ENCODE measurements at places on chromosomes 6 and 20.

- DNase-seq, result no peak
Observed at GRCh38 chr6:156010-156409, 136.3 kb upstream of the DUSP22 start.

GRCh38 chr6:25481267-25481666 lies 170.7 kb upstream of the SCGN start:
- no peak for DNase-seq

GRCh38 chr6:37492236-37492972 lies 7.3 kb downstream of the CCDC167 start:
- no peak for DNase-seq

DNA sequence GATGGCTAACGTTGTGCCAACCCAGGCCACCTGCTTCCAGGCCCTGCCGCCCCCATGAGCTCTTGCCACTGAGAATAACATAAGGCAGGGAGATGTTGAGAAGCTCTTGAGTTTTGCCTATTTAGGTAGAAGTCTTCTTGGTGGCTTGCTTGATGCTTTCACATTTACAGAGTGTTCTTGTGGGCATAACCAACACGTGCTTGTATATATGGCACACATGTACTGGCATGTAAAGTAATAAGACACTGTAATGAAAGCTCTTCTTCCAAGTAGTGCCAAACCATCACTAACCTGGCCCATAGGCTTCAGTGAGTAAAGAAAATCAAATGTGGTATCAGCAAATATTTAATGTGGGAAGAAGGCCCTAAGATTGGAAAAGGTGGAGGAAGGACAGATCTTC lies 146.9 kb upstream of the CITED2 start:
- no peak for DNase-seq

DNA sequence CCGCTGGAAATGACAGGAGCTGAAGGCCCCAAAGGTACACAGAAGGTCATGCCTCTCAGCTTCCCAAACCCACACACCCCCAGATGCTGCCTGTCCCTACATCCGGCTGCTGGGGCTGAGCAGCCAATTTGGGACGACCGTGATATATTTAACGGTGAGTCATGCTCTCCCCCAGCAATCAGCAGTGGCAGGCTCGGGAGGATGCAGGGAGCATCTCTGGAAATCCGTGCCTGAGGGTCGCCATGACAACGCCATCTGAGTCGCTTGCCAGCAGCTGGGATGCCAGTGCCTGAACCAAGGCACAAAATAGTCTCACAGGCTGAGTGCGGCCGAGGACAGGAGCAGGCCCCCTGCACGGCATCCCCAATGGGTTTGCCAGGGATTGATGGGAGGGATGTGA lies 57.9 kb downstream of the KCNB1 start:
- no peak for DNase-seq

DNA sequence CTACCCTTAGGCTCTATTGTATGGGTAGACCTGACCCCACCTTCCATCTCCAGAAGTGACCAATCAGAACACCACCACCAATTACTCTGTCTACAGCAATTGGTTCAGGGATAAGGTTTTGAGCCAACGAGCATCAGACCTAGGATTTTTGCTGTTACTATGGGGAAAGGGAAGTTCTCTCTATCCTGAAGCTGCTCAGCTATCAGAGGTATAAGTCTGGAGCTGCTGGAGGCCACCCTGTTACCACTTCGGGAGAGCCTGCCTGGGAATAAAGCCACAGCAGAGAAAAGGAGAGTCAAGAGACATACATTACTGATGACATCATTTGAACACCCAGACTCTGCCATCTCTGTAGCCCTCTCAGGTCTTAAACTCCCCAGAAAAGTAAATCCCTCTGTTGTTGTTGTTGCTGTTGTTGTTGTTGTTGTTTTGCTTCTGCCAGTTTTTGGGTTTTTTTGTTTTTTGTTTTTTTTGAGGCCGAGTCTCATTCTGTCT lies 94.5 kb downstream of the PREX1 start:
- DNase-seq, result no peak

DNA sequence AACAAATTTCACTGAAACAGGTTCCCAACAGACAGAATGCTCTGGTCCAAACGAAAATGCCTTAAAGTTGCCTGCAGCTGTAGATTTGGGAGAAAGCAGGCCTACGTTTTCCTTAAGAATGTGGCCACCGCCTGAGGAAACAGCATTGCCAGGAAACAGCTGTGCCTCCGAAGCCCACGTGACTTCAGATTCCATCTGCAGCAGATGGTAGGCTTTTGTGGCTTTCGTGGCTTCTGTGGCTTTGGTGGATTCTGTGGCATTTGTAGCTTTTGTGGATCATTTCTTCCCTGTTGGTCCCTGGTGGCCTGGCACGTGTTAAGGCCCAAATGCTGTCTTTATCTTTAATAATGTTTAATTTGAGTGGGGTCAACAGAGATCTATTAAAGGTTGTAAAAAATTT lies 222.9 kb downstream of the TTLL2 start:
- DNase-seq, result no peak

GRCh38 chr6:129233458-129234134 lies 350.7 kb downstream of the LAMA2 start:
- DNase-seq, result no peak

DNA sequence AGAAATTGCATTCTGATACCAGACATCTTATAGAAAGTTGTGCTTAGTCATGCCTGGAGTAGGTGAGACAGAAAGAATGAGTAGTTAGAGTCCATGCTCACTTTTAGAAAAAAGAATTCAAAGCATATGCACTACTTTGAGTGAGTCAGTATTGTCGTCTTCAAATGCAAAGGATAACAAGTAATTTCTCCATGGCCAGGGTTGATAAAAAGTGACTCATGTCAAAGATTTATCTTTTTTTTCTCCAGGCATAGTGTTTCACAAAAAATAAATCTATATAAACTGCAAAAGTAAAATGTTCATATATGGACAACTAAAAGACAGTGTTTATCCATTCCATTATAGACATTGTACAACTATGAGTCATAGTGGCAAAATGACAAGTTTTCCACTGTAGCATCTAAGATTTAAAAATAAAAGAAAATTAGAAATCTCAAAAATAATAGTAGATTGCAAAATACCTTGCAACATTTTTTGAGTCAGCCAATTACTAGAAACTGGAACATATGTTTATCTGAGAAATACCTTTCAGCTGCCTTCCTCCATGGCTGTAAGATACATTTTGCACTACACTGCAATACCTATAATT lies 329.6 kb downstream of the GRIK2 start:
- no peak for DNase-seq

DNA sequence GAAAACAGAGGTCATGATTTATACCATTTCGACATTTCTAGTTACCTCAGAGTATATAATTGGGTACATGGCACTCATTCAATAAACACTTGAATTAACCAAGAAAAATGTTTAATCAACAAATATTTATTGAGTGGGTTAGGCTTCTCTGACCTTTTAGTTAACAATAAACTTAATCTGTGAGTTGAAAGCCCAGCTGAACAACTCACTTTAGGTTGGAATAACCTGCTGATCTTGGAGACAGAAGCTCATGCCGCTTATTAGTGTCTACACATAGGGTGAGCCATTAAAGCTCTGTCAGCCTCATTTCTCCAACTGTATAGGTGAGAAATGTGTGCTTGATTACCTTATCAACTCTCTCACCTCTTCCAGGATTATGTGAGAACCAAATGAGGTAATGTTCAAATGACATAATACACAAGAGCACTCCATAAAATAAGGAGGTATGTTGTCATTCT lies 98.2 kb upstream of the DTNBP1 start:
- no peak for DNase-seq

GRCh38 chr20:24965065-24965919 lies 16.2 kb downstream of the CST7 start:
- no peak for DNase-seq

- DNase-seq, result no peak
Observed at GRCh38 chr6:46104209-46104608, 25.6 kb upstream of the ENPP4 start.

DNA sequence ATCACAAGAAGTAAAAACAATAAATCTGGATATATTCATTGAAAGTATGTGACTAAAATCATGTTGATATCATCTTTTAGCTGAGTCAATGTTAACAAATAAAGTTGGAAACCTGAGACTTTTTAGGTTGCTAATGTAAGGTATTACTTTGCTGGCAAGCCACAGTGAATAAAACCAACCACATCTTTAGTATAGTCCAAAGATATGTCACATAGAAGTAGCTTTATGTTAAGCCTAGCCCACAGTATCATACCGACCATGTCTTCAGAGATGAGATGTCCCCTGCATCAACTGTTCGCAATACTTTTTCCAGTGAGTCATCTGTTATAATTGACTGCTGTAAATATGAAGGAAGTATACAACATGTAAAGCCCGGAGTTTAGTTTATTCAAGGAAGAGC lies 107.6 kb upstream of the MCHR2 start:
- DNase-seq, result no peak

GRCh38 chr20:62405108-62405980 lies 1.7 kb downstream of the CABLES2 start:
- no peak for DNase-seq

GRCh38 chr6:6878887-6879585 lies 228.7 kb upstream of the RREB1 start:
- no peak for DNase-seq

DNA sequence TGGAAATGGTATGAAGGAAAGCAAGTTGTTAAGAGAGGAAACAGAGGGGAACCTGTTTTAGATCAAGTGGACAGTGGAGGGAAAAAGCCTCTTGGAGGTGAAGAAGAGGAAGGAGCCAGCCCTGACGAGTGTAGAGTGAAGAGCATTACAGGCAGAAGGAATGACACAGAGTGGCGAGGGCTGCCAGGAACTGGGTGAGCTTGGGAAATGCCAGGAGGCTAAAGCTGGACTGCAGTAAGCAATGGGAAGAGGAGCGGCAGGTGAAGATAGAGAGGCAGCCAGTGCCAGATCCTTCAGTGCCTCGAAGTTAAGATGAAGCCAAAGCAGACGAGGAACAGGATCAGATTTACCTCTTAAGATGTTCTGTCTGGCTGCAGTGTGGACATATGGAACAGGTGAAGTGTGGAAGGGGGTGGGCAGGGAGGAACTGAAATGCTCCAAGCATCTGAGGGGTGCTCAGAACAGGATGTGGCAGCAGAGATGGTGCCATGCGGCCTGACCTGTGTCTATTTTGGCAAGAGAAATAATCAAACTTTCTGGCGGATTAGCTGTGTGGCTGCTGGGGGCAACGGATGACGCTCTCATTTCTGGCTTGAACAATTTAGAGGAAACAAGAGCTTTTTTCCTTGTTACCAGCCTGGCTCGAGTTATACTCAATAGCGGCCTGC lies 748.4 kb downstream of the PTPRT start:
- DNase-seq, result no peak

- DNase-seq, result no peak
Observed at GRCh38 chr6:156780962-156781853, 4.0 kb downstream of the ARID1B start.

- DNase-seq, result no peak
Observed at GRCh38 chr20:62907384-62908317, 18.7 kb downstream of the DIDO1 start.

- DNase-seq, result no peak
Observed at GRCh38 chr6:15276036-15276985, 30.4 kb downstream of the JARID2 start.

DNA sequence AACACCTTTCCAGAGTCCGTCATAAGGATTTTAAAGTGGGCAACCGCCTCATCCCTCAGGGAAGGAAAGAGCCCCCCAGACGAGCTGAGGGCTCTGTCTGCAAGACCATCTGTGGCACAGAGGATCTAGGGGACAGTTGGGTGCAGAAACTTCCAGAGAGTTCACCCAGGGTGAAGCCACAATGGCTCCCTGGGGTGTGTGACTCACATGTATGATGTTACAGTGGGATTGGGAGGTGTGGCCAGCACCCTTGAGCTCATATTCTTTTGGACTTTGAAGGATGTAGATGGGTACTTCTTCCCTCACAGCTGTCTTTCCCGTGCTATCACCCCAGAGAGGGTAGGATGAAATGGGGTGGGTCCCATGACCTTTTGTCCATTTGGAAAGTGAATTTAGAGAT lies 95.5 kb downstream of the NCR2 start:
- DNase-seq, result no peak

DNA sequence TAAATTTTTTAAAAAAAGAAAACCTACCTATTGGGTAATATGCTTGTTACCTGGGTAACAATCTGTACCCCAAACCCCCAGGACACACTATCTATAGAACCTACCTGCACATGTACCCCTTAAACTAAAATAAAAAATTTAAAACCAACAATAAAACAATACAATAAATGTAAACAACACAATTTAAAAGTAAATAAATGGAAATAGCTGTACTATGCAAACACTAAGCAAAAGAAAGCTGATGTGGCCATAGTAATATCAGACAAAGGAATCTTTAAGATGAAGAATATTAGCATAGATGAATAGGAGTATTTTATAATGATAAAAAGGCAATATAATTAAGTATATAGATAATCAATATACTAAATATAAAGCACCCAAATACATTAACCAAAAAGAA lies 50.3 kb downstream of the ROS1 start:
- no peak for DNase-seq

- no peak for DNase-seq
Observed at GRCh38 chr6:158344534-158344933, 32.3 kb downstream of the TULP4 start.

GRCh38 chr6:131547488-131547887 lies 25.5 kb upstream of the ARG1 start:
- no peak for DNase-seq

- DNase-seq, result no peak
Observed at GRCh38 chr6:58073263-58073662, 755.8 kb downstream of the PRIM2 start.

DNA sequence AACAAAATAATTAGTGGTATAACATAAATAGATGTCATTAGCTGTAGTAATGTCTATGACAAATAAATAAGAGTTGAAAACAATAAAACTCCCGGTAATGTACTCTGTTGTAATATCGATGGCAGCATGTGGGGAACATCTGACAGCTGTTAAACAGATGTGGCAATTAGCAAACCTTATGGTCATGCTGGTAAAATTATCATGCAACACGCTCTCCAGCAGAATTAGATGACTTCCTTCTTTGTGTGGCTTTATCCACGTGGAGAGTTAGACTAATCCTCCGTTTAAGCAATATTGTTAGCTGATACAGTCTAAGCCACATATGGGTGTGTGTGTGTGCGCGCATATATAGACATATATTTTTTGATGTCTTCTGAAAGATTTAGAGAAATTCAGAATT lies 77.7 kb upstream of the ZFP64 start:
- no peak for DNase-seq

GRCh38 chr20:21681234-21681921 lies 24.1 kb upstream of the PAX1 start:
- DNase-seq, result no peak
